ENCODE measurements at places on chromosomes 13 and 19.
A peak's percentile ranks its signal among the peaks of the same experiment; 100 is the strongest.

DNA sequence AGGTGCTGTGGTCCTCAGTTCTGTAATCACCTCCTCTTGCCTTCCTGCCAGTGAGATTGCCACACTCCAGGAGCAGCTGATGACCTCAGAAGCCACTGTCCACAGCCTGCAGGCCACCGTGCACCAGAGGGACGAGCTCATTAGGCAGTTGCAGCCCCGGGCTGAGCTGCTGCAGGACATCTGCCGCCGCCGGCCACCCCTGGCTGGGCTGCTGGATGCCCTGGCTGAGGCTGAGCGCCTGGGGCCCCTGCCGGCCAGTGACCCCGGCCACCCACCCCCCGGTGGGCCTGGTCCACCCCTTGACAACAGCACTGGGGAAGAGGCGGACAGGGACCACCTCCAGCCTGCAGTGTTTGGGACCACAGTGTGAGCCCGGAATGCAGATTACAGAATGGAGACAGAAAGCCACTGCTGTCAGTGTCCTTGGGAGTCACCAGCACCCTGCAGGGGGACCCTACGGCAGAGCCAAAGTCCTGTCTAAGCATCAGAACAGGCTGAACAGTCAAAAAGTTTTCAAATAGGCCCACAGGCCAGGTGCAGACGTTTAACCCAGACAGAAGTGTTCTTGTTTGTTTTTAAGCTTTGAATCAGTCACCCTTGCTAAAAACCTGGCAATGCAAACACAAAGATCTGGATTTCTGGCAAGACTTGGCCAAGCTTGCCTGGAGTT is 4.2 kb downstream of the VMAC start:
- no peak for DNase-seq

DNA sequence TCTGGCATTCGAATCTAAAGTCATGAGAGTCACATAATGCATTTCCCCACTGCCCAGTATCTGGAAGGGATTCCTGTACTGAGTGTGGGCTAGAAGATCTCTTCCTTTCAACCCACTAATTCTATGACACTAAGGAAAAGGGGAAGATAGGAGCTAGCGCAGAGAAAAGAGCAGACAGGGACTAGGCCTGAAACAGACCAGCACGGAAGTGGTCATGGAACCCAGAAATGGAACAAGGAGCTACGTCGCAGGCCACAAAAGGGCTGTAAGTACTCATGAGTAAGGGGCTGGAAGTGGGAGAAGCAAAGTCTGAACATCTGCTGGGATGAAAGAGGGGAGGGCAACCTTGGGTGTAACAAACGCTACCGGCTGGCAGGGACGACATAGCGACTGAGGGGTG is 8.6 kb downstream of the ABCC4 start:
- DNase-seq: no peak

DNA sequence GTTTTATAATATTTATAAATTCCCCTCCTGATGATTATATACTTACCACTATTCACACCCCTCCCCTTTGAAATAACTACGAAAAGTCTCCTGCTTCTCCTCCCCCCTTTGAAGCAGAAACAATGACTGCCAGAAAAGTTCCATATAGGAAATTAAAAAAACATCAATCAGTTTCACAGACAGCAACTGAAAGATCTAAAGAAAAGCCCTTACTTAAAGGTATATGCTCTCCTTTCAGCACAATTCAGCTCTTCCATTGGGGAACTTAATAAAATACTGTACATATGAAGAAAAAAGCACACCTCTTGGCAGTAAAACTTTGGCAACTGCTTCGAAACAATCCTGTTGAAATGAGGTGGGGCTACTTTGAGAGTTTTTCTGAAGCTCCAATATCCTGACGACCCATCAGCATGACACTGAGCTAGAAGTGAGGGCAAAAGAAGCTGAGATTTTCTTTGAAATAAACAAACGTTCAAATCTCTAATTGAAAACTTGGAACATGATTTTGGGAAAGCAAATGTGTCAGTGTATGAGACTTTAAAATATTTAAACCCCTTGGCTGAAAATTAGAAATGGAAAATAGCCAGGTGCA is 147.6 kb upstream of the RXFP2 start:
- no peak for DNase-seq

- DNase-seq: no peak
Measured at GRCh38 chr13:101178406-101178805, 237.9 kb downstream of the NALCN start.

- no peak for DNase-seq
Measured at GRCh38 chr19:55341595-55342531, 2.2 kb downstream of the KMT5C start.

DNA sequence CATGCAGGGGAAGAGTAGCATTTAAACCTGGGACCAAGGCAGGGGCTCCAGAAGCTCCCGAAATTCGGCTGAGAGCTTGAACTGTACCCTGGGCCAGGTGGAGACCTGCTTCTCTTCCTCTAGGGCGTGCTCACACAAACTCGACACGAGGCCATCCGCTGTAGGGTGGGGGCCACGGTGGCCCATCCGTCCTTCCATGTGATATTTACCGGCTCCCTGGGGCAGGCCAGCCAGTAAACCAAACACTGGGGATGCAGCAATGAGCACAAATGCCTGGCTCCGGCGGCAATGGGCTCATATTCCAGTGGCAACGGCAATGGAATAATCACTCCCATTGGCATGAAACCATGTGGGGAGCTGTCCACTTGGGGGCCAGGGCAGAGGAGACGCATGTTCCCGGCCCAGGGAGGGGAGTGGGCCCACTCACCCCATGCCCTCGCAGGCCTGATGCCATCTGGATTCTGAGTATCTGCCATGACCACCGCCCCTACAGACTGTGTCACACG is 10.8 kb downstream of the SH3GL1 start:
- no peak for DNase-seq

GRCh38 chr13:44243198-44243857 is 130.3 kb upstream of the SERP2 start:
- no peak for DNase-seq

GRCh38 chr19:30083125-30083681 is 141.2 kb downstream of the URI1 start:
- no peak for DNase-seq

DNA sequence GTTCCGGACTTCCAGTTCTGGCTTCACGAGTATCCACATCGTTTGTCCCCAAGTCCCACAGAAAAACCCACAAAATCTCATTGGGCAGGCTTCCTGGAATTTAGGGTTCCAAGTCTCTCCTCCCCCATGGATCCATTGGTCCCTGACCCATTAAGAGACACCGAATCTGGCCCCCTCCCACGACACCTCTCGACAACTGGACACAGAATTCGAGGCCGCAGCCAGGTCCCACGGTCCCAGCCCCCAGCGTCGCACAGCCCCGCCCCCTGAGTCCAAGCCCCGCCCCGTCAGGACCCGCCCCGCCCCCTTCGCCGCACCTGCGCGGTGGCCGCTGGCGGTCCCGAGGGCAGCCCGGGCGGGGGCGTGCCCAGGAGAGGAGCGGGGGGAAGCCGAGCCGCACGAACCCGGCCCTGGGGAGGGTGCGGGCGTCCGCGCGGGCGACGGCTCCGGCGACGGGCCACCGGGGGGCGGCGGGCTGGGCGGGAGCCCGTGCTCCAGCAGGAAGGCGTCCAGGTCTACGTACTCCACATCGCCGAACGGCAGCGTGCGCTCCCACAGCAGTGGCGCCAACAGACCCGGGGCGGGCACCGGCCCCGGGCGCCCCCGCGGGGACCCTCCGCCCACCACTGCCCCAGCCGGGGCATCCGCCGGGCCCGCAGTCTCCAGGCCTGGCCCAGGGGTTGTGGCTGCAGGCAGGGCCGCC is 1.8 kb downstream of the DBP start:
- peak; percentile 75 for DNase-seq

- no peak for DNase-seq
Measured at GRCh38 chr19:13366529-13367143, 139.6 kb downstream of the CACNA1A start.

DNA sequence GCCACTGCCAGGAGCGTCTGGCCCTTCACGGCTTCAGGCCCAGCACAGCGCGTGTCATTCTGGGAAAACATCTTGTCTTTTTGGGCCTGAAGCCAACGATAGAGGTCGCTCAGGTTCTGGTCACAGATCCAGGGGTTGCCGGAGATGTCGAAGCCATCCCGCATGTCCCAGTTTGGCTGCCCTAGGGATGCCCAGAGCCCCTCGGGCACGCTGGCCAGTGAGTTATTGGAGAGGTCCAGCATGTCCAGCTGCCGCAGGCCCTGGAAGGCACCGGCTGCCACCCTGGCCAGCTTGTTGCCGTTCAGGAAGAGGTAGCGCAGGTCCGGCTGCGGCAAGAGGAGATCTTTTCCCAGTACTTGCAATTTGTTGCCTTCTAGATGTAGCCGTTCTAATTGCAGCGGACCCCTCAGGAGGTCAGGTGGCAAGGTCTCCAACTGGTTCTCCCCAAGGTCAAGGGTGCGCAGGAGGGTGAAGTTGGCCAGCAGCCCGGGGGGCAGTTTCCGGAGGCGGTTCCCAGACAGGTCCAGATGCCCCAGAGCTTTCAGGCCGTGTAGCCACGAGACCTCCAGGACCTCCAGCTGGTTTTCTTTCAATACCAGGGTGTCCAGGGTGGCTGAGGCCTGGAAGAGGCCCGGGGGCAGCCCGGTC is 1.8 kb downstream of the LRG1 start:
- DNase-seq: no peak

DNA sequence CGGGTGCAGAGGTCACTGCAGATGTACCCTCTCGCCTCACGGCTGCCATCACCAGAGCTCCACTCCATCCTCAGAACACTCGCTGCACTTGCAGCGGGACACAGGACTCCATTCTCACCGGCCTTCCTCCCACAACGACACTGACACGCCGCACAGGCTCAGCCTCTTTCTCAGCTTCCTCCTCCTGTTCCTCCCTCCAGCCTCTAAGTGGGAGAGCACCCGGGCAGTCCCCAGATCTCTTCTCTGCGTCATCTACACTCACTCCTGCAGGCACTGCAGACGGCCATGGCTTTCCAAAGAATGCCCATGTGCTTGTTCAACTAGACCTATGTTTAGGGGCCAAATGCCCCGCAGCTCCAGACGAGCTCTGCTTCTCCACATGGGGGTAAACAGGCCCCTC is 14.3 kb upstream of the FKRP start:
- no peak for DNase-seq

DNA sequence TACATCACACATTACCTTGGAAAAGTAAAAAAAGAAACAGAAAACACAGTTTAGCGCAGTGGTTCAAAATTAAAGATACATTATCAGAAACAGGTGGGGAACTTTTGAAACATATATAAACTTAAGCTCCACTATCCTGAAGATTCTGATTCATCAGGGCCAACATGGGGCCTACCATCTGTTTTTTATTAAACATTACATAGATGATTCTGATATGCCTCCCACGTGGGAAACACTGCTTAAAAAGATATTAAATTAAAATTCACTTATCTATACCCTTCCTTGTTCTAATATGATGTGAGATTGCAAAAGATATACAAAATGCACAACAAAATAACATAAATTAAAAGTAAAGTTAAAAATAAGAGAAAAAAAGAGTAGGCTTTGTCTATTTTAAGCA is 125.0 kb downstream of the VWA8 start:
- no peak for DNase-seq

DNA sequence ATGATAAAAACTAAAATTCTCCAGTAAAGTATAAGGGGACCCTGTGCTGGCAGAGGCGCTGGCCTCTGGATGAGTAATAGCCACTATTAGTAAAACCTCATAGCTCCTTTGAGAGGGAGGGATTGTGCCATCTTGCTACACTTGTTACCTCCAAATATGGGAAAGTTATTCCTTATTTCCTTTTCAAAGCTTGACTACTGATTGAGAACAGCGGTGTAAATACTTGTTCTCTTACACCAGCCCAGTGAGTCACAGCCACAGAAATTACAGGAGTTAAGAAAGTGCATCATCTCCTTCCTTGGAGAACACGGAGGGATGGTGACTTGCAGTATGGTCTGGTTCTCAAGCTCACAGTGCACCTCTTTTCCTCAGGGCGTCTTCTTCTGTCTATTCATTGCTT is 379.0 kb downstream of the EFNB2 start:
- DNase-seq: no peak

- DNase-seq: no peak
Measured at GRCh38 chr13:98523455-98524102, 53.3 kb downstream of the STK24 start.

DNA sequence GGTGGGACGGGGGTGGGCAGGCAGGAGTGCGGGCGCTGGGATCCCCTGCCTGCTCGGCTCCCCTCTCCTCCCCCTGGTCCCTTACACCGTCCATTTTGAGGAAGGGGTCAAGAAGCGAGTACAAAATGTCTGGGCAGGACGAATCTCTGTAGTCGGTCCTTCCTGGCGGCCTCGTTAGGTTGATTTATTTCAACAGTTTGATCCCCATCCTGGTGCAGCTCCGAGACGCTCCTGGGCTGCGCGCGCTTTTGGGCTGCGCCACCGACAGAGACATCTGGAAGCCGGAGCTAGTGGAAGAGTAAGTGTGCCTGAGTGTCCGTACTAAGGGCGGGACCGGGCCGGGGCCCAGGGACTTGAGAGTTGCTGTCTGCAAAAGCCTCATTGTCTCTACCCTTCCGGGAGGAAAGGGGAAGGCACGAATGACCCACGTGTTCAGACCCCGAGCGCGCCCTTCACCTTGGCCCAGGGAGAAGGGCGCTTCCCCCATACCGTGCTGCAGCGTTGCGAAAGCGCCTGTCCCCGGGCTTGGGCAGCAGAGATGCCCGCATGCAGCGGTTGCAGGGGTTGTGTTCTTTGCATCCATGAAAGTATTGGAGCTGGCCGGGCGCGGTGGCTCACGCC is 1.8 kb downstream of the ZNF114 start:
- DNase-seq: no peak

DNA sequence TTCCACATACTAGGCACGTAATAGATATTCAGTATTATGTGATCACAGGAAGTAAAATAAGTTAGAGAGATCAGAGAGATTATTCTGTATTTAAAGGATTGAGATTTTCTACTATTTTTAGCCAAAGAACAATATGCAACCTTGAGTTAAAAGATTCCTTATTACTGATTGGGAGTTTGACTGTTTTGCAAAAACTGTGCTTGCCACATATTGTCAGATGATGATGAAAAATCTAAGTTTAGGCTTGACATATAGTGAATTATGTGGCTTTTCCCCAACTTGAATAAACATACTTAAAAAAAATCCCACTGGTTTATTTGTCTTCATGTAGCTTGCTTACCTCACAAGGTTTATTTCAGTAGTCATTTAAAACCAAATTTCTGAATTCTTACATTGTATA is 194.4 kb downstream of the KCNRG start:
- no peak for DNase-seq

- DNase-seq: no peak
Measured at GRCh38 chr19:41161903-41162302, 31.1 kb upstream of the CYP2S1 start.

GRCh38 chr13:21606251-21606650 is 2.3 kb upstream of the MICU2 start:
- DNase-seq: no peak

GRCh38 chr13:74246487-74246886 is 112.3 kb upstream of the KLF12 start:
- DNase-seq: no peak

GRCh38 chr19:1324249-1324805 is 38.7 kb downstream of the EFNA2 start:
- DNase-seq: no peak

- no peak for DNase-seq
Measured at GRCh38 chr13:74062933-74063332, 71.3 kb downstream of the KLF12 start.

GRCh38 chr13:36840718-36841250 is 21.8 kb downstream of the RFXAP start:
- no peak for DNase-seq

GRCh38 chr13:103351035-103351828 is 285.0 kb upstream of the SLC10A2 start:
- no peak for DNase-seq

GRCh38 chr13:36839981-36840380 is 21.0 kb downstream of the RFXAP start:
- DNase-seq: no peak

GRCh38 chr19:33292595-33293254 is 9.6 kb downstream of the CEBPA start:
- no peak for DNase-seq
